ENCODE measurements at places on chromosomes 5 and 9.

- no peak for DNase-seq
These were observed 35.7 kb downstream of the SECISBP2 start for GRCh38 chr9:89353989-89354388.

GRCh38 chr5:14597080-14597479, 15.5 kb downstream of the OTULINL start:
- no peak for DNase-seq

DNA sequence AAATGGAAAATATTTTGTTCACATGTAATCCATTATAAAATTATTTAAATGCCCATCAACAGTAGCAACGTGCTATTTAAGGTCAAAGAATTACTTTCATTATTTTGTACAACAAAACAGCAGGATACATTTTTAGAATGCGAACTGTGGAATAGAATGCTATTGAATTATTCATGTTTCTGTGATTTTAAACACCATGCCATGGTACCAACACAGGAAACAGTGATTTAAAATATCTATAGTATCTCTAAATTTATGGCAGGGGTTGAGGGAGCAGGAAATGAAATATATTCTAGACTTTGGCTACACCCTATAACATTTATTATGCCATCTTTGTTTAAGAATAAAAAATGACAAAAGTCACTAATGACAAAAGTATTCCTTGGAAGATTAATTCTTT, 62.4 kb downstream of the DROSHA start:
- DNase-seq, result no peak

DNA sequence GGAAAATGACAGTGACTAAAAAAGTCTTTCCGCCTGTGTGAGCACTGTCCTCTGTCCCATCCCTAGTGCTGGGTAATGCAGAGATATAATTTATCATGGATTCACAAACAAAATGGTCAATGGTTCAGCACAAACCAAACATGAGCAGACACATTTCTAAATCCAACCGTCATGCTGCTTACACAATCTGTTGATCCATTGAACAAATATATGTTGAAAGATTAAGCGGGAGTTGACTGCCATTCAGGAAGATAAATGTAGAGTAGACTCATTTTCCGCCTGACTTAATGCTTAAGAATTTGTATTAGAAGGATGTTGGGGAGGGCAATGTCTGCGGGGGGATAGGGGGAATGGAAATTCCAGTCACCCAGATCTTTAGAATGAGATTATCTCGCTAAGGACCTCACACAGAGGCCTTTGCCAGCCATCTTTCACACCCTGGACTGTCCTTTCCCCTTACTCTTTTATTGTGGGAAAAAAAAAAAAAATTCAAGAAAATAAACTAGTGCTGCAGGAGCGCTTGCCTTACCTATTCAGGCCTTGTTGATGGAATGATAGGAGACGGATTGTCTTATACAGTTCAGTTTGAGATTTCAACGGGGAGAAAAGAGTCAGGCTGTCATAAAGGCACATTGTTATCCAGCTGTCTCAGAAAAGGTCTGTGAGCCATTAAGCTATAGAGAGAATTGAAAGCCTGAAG, 153.7 kb downstream of the TLE1 start:
- DNase-seq, result no peak

GRCh38 chr5:96658272-96658671, 3.9 kb upstream of the CAST start:
- DNase-seq, result no peak

GRCh38 chr9:7234144-7234543, 476.4 kb downstream of the KDM4C start:
- peak; percentile 34 for DNase-seq

- no peak for DNase-seq
These were observed 702.8 kb downstream of the CETN3 start for GRCh38 chr5:89706731-89707130.

DNA sequence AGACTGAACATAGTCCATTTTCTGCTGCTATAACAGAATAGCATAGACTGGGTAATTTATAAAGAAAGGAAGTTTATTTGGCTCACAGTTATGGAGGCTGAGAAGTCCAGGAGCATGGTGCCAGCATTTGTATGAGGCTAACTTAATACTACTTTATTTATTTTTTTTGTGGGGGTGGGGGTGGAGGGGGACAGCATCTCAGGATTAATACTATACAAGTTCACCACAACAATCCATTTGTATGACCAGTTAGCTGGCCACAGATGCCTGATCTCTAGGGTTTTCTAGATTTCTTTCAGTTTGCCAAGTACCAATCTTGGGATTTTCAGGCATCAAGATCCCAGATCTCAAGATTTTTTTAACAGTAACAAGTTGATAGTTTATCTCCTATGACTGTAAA, 20.3 kb downstream of the ANGPTL2 start:
- DNase-seq, result no peak

DNA sequence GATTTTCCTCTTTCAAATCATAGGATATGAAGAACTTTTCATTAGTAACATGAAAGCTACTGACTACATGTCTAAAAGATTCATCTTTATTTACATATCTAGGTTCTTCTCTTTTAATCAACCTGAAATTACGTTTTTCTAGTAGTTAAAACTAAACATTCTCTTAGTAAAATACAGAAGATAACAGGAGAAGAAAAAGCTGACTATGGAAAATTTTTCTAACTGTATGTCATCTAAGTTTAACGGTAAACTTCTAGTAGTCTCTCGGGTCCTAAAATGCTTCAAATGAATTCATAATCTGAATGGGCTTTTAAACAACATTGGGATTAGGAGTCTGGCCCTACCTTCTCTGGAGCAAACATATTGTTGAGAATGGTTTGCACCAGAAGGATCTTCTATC, 151.9 kb downstream of the PDE4D start:
- DNase-seq, result no peak

DNA sequence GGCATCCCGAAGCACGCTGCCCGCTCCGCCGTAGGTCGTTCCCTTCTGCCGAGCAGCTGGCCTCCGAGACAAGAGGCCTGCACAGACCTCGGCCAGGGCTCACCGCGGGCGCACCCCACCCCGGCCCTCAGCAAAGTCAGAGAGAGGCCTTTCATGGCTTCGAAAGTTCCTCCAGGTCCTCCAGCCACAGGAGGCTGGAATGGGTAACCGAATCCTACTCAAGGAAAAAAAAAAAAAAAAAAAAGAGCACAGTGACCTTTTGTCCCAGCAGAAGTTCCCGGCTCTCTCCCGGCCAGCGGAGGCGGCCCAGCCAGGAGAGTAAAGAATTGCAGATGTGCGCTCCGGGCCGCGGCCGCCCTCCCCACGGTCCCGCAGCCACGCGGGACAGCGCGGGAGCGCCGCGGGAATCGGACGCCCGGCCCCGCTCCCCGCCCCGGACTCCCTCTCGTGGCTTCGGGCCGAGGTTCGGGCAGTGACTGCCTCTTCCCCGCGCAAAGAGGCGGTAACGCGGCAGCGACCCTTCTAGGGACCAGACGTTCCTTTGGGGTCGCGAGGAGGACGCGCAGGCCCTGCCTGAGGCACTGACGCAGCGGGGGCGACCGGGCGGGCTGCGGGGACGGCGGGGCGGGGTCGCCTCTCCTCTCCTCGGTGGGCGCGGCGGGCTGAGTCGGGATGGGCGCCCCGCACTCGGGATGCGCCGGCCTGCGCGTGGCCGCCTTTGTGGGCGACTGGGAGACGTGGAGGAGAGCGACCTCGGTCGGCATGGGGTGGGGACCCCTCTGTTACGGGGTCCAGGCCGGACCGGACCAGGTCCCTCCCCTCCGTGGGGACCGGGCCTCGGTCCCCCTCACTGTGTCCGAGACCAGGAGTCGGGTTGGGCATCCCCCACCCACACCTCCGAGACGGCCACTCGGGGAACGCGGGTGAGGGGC, 754 bp downstream of the GFPT2 start:
- DNase-seq, result peak; percentile 29

DNA sequence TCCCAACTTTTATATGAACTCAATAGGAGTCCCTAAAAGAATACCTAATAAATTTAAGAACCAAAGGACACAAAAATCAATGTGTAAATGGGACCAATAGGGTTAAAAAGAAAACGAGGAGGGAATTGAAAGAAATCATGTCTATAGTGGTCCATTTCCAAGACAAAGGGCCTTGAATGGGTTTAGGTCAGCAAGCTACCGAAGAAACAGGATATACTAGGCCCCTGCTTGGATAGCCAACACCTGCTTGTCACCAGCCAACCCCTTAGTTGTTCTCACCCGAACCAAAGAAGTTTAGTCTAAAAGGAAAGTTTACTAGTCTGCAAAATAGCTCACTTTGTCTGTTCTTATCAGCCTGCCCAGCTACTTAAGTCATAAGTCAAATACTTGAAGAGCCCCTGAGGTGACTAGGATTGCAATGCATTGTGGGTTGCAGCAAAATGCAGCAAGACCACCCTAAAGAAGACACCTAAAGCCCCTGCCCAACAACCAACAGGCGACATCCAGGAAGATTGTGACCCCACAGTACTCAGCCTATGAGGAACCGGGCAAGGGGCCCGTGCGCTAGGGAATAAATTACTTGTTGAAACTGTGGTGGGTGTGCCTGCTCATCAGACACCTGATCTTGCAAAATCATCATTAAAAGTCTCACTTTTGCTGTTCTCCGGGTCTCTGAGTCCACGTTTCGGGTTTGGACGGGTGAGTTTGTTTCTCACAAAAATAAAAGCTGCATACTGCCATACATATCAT, 183.9 kb upstream of the PPP1R26 start:
- DNase-seq, result no peak

DNA sequence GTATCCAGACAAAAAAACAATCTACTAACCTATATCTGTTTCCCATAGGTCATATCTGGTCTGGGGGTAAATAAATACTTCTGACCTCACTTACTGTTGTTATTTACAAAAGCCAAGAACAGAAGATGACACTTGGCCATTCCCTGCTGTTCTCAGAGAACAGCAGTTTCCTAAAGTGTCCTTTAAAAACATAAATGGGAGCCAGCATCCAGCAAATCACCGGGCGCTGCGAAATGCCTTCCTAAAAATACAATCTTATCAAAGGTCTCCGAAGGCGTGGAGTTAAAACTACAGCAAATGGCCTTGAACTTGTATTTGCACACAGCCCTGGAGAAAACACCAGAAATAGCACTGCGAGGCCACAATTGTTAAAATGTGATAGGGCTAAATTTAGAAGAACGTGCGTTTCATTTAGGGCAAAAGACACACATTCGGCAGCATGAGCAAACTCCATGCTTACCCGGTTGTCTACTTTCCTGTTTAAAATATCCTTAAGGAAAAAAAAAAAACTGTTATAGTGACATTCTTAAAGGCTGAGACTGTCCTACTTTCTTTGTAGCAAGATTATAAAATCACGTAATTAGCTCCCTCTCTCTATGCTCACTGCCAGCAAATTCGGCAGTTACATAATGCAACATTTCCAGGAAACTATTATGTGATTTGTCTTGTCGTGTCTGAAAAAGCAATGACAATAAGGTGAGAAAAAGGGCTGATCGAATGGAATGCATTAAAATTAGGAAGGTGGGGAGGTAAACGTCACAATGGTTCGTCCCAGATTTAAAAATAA, 1.5 kb downstream of the NFIL3 start:
- DNase-seq, result peak; percentile 32

DNA sequence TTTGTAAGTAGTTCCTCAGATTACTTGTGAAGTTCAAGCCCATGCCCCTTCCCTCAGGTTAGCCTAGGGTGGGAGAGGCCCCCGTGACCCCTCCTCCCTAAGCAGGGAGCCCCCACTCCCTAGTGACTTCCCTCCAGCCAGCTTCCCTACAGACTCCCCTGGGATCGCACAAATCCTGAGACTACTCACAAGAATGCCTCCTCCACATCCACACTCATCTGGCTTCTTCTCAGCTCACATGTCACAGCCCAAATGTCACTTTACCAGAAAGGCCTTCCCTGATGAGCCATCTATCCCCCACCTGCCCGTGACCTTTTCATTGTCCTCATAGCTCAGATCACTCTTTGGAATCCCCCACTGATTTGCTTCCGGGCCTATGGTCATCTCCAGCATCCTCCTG, 96.7 kb upstream of the ARAP3 start:
- no peak for DNase-seq

GRCh38 chr5:80747922-80748321, 93.1 kb upstream of the DHFR start:
- DNase-seq, result no peak

DNA sequence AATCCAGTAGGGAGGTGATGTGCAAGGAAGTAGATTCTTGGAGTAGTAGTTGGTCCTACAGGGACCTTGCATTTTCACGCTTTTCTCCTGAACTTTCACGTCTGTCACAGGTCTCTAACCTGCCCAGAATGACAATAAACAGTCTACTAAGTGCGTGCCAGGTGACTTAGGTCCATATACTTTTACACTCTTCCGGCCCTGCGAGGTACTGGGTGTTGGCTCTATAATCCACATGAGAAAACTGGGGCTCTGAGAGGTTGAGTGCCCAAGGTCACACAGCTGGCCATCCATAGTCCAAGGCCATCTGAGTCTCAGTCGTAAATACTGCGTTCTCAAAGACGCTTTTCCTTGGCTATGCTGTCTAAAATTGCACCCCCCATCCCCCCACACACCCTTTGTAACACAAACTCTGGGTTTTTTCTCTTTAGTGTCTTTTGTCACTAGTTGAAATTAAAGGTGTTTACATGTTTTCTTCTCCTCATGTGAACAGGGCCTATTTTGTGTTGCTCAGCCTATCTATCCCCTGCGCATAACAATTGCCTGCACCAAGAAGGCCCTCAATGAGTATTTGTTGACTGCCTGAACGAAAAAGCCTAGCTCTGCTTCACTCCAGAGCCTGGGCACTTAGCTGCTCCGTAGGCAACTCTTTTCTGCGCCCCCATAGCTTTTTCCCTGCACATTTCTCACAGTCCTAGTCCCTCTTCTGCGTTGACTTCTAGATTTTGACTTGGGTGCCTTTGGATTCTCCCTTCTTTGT, 943 bp downstream of the SFXN1 start:
- DNase-seq, result no peak

GRCh38 chr5:11588803-11589202, 315.4 kb downstream of the CTNND2 start:
- peak; percentile 42 for DNase-seq

GRCh38 chr5:150517272-150518152, 9.6 kb downstream of the NDST1 start:
- DNase-seq, result peak; percentile 24

DNA sequence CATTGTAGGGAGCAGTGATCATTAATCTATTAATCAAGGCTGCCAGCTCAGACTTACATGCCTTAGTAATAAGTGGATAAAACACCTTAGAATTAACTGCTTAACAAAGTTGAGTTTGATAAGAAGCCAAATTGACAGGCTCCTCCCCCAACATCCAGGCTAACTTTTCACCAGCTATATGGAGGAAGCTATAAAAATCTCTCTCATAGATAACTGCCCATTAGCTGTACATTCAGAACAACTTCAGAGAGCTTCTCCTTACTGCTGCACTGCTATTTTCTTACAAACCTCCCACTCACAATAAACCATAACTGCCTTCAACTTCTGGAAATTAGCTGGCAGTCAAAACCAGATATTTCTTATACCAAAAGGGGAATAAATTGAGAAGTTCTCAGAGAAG, 364.1 kb downstream of the PRELID2 start:
- no peak for DNase-seq

DNA sequence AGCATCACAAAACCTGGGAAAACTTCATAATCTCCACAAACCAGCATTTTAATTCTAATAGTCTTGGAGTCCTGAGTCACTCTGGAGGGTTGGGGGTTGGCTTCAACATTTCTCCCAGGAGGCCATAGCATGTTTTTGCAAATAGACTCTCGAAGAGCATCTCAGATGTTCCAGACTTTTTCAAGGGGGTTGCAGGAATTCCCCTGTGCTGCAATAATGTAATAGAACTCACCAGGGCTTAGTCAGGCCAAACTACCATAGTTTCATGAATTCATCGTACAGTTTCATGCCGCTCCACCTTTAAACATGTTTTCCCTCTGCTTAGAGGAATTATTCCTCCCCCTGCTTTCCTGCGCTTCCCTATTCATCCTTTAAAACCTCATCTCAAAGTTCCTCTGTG, 499.5 kb upstream of the KLF4 start:
- no peak for DNase-seq

Data from common myeloid progenitor, CD34-positive (primary cell).